ENCODE measurements at places on chromosomes 2 and 18. TPM values are rescaled to one million over a fixed set of nuclear protein-coding genes. Genes with fewer than 3 reads are reported as not detected.

GRCh38 chr2:100320547-100321178, 1.6 kb downstream of the LONRF2 start:
- DNase-seq = no peak

DNA sequence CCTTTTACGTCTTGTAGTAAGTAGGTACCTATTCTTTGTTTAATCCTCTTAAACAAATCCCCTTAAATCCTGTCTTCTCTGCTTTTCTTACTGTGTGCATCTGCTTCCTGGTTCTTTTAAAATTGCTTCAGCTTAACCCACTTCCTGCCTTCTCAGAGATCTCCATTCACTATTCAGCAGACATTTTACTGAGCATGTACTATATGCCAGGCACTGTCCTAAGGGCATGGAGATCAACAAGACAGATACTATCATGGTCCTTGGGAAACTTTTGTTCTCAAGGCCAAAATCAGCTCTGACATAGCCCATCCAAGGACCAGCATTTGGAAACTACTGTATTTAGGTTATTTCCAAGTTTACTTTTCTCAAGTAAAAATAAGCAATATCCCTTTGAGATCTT, 227.5 kb downstream of the TPGS2 start:
- DNase-seq = no peak

DSG4 gene
- 0.38 TPM for total RNA-seq

DNA sequence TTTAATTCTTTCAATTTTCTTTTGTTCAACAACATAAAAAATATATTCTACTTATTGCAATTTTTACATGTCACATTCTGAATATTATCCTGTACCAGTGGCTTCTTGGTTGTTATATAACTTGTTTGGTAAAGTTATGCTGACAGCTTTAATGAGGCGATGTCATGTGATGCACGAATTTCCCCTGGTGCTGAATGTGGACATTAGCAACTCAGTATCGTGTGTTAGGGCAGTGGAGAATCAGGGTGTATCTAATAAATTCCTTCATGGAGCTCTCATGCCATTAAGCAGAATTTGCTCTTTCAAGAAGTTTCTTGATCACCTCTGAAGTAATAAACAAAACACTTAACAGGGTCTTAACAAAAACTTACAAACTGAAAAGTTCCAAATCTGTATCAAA, 99.6 kb upstream of the DNMT3A start:
- no peak for DNase-seq

DNA sequence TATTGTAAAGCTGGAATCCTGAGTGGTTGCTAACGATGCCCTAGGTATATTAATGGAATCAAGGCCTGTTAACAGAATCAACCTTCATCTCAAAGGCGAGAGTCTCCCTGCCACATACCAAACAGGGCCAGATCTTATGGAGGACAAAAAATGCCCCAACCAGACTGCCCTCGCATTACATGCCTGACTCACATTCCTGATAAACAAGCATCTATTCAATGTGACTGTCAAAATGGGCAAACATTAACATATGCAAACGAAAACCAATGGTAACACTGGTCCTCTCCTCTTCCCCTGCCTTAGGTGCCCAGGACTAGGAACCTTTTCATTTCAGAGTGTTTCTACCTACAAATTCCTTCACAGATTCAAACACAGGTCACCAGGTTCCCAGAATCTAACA, 83.4 kb downstream of the COL6A3 start:
- no peak for DNase-seq

- no peak for DNase-seq
These were observed 46.7 kb downstream of the FAM161A start for GRCh38 chr2:61807036-61807757.
